ENCODE measurements at places on chromosomes 1 and 21.

GRCh38 chr21:16794950-16795349 lies 717.9 kb upstream of the CXADR start:
- ATAC-seq: no peak

DNA sequence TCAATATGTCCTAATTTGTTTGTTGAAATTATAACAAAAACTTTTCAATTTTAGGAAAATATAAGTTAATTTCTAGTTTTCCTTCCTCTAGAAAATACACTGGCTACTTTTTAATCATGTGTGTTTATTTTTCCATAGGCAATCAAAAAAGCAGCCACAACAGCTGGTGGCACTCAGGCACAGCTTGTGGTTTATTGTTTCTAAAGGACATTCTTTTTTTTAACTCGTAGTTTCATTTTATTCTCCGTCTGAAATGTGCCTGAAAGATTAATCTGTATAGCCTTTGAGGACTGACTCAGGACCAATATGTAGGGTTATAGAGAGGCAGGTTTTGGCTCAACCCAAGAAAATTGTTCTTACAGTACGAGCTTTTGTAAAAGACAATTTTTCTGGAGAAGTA lies 20.7 kb upstream of the STX12 start:
- no peak for ATAC-seq

- ATAC-seq: no peak
Measured at GRCh38 chr21:38950435-38951094, 144.8 kb downstream of the ETS2 start.

GRCh38 chr1:183831311-183831710 lies 26.4 kb downstream of the RGL1 start:
- ATAC-seq: no peak

GRCh38 chr21:41801321-41802197 lies 34.7 kb upstream of the RIPK4 start:
- ATAC-seq: no peak

All from activated T-helper 17 cell treated with anti-CD3 and anti-CD28 coated beads, Interleukin-2, amount 50 U/mL, for 72 hours (primary cell).